IMR-90 (cell line): ENCODE measurements at places on chromosomes 7 and 10. TPM values are rescaled to one million over a fixed set of nuclear protein-coding genes. Genes with fewer than 3 reads are reported as not detected.

The GPR37 gene
- total RNA-seq: 9.2 and 9.3 TPM in 2 replicates

The ADAM12 gene
- 9.7 and 10.2 TPM in 2 replicates for total RNA-seq

The RBM48 gene
- 5.6 and 10.6 TPM in 2 replicates for total RNA-seq

The NPC1L1 gene
- total RNA-seq: not detected in 2 replicates

The OR2A42 gene
- total RNA-seq: not detected in 2 replicates

The ST8SIA6 gene
- total RNA-seq: 0.18 and 0.56 TPM in 2 replicates

The CAV2 gene
- 199 and 217 TPM in 2 replicates for total RNA-seq

The ASZ1 gene
- total RNA-seq: not detected in 2 replicates

The HKDC1 gene
- total RNA-seq: under 0.01 TPM in 1 of 2 replicates, not detected in the other

The ARMH3 gene
- 13.1 and 20.6 TPM in 2 replicates for total RNA-seq

The NRP1 gene
- 191 and 227 TPM in 2 replicates for total RNA-seq

The TUBAL3 gene
- total RNA-seq: not detected in 2 replicates

The AKR1C3 gene
- 0.18 and 0.28 TPM in 2 replicates for total RNA-seq

The UTF1 gene
- total RNA-seq: not detected in 2 replicates

The RNF148 gene
- total RNA-seq: not detected in 2 replicates

The STEAP2 gene
- 3.9 and 4.2 TPM in 2 replicates for total RNA-seq

The PLXNA4 gene
- total RNA-seq: under 0.01 TPM in 2 replicates
